ENCODE measurements at places on chromosomes 4 and X.

DNA sequence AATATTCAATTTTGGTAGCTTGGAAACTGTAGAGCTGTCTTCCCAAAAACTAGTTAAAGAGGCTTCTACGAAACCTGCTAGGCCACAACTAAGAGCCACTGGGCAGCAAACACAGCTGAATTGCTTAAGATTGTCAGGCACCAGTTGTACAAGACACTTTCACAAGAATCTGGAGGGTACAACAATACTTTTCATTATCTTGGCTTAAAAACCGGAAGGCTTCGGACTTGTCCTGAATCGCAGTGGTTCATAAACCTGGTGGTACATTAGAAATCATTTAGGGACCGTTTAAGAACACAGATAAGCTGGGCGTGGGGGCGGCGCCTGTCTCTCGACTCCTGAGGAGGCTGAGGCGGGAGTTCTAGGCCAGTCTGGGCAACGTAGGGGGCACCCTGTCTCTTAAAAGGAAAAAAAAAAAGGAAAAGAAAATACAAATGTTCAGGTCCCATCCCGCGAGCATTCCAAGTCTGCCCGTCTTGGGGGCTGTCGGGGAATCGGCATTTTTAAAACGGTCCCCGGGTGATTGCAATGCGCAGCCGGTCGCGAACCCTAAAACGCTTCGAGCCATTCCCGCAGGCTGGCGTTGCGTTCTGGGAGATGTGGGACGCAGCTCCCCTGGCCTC is 763 bp downstream of the PYURF start:
- DNase-seq: peak; percentile 6

- no peak for DNase-seq
Observed at GRCh38 chrX:11423362-11423818, 130.2 kb downstream of the AMELX start.

GRCh38 chrX:41559235-41560052 is 112.3 kb downstream of the NYX start:
- DNase-seq: no peak

DNA sequence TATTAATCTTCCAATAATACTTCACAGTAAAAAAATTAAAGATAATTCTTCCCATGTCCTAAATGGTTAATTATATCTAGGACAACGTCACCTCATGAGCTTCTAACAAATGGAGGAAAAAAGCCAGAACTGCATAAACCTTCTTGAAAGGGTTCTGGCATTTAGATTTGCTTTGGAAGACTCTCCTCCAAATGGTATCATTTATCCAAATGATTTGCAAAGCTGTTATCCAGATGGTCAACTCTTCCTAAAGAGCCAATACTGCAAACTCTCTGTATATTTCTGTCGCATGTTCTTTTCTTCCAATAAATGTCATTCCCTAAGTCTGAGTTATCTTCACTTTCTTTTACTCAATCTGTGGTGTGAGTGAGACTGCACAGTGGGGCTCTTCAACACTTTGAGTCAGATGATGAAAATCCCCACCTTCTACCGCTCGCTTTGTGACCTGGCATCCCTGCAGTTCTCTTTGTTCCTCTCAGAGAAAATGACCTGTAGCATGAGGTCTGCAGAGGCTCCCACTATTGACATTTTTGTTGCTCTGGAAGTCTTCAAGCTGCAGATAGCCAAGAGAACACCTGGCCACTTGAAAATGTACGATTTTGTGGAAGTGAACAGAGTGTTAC is 52.9 kb downstream of the TMEM150C start:
- DNase-seq: no peak

DNA sequence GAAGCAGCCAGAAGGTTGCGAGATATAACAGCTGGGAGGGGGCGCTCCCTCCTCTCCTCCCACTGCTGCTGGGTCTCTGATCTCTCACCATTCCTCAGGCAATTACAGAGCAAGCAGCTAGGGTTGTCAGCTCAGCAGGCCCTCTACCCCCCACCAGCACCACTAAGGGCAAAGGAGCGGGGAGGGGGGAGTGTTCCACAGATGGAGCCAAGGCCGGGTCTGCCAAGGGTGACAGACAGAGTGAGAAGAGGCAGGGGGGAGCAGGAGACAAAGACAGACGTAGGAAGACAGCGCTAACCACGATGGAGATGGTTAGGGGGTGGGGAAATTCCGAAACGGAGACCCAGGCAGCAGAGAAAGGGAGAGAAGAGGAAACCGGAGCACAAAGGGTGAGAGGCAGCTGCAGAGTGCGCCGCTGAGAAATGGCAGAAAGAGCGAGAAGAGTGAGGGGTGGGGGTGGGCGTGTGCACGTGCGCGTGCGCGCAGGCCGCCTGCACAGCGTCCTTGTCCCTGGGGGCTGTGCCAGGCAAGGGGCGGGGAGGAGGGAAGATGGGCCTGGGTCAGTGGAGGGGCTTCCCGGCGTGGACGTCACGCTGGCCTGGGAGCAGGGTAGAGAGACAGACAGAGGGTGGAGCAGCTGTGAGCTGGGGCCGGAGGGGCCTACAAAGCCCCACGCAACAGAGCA is 6.9 kb downstream of the L1CAM start:
- no peak for DNase-seq

- DNase-seq: no peak
Observed at GRCh38 chrX:17828171-17828570, 32.9 kb downstream of the RAI2 start.

DNA sequence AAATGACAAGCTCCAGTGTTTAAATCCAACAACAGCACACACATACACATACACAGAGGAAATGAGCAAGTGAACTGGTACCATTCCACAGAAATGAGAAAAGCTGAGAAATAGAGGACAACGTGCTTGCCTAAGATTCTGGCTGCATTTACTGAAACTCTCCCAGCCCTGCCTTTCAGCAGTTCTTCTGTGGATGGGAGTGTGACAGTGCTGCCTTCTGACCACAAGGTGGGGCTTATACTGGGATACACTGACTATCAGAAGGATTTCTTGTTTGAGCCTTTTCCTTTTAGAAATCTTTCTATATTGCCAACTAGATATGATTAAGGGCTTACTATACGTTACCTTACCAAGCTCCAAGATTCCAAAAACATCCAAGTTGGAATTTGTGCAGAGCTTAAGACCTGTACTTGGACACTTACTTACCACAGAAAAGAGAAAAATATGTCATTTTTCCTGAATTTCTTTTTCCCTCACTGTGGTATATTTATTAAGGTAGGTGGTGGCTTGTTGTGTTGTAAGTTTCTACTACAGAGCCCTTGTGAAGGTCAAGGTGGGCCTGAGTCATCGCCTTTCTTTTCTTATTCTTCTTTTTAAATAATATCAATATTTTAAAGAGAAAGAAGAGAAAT is 10.7 kb upstream of the CXCL8 start:
- no peak for DNase-seq

DNA sequence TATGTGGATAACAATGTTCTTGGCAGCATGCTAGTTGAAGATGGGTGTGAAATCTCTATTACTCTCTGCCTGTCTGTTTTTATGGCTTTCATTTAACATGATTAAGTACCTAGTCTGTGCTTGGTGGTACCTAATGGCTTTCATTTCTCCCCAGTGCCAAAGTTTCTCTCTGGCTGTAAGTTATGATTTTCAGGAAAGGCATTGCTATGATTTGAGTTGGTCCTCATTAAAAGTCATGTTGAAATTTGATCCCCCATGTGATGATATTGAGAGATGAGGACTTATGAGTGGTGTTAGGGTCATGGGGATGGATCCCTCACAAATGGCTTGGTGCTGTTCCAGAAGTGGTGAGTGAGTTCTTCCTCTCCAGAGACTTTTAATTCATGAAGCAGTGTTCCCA is 162.4 kb upstream of the IL15 start:
- DNase-seq: no peak

- no peak for DNase-seq
Observed at GRCh38 chr4:153655002-153655541, 29.0 kb upstream of the TLR2 start.

DNA sequence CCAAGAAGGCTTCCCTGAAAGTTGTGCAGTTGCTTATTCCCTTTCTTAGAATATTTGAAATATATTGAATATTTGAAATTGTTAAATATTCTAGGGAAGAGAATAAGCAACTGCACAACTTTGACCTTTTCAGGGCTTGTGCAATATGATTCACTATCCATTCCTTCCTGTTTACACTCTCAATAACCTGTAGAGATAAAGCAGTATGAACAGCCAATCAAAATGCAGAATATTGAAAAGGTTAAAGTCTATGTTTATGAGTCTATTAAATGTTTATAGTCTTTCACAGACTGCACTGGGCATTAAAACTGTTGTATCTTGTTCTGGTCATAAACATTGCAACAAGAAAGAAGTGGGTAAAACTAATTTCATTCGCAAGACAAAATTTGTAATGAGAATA is 13.8 kb downstream of the POU3F4 start:
- no peak for DNase-seq

DNA sequence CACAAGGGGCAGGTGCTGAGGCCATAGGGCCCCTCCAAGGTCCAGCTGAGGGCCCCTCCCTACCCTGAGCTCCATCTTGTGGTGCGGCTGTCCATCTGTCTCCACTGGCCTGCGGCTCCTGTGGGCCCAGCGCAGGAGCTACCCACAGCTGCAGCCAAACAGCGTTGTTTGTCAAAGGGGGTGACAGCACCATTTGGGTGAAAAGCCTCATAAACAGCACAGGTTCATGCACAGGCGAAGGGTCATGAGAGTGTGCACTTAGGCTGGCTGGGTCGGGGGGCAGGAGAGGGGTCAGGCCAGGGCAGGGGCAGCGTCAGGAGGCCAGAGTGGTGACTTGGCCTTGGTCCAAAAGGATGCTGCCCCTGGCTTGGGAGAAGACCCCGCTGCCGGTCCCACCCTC is 32.3 kb downstream of the BLOC1S4 start:
- DNase-seq: no peak

- no peak for DNase-seq
Observed at GRCh38 chrX:12021698-12022097, 116.6 kb upstream of the FRMPD4 start.

GRCh38 chrX:32894679-32895078 is 316.7 kb downstream of the DMD start:
- no peak for DNase-seq

GRCh38 chr4:119099227-119099810 is 36.3 kb upstream of the MYOZ2 start:
- DNase-seq: no peak

GRCh38 chr4:178387756-178388155 is 945.5 kb upstream of the AGA start:
- DNase-seq: no peak

DNA sequence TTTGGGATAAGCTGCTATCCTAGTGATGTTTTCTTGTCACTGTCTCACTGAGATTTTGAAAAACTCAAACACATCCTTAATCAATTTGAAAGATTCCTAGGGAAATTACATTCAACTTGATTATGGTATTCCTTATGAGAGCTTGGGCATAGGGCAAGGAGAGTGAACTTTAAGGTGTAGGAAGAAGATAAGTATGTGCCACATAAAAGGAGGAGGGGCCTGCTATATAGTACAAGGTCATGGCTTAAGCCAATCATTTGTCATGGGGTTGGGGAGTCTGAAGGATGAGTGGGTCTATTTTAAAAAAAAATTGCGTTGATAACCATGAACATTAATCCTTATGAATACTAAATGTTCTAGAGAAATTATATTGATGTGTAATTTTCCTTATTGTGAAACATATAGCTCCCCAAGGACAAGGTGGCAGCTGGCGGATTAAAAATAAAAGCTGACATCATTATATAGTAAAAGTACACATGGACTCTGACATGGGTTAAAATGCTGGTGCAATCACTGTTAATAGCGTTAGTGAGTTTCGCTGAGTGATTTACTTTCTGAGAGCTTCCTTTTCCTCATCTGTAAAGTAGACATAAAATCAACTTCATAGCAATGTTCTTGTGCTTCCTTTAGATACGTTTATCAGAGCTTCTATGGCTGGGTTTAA is 17.4 kb downstream of the GALNT7 start:
- no peak for DNase-seq

- no peak for DNase-seq
Observed at GRCh38 chrX:21946925-21947641, 6.6 kb downstream of the SMS start.

- DNase-seq: no peak
Observed at GRCh38 chr4:24236532-24236931, 346.7 kb upstream of the PPARGC1A start.

- no peak for DNase-seq
Observed at GRCh38 chr4:138845054-138845453, 170.5 kb upstream of the NOCT start.

DNA sequence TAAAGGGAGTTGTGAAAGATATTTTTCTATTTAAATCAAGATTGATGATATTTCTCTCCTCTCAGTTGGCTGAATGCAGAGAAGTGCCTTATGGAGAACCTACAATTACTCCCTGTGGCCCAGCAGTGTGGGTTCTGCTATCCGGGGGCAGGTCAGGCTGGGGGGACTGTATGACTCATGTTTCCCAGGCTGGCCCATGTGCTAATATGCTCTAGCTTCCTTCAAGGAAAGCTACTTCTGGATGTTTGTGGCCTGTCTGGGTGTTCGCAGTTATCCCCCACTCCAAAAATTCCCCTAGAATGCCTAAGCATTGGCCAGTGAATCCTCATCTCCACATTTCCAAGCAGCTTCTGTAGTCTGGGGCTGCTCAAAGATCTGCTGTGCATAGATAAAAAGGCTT is 58.9 kb upstream of the SPP1 start:
- no peak for DNase-seq

GRCh38 chr4:1841201-1841886 is 14.6 kb downstream of the LETM1 start:
- no peak for DNase-seq

- no peak for DNase-seq
Observed at GRCh38 chr4:97016186-97016907, 1126.9 kb downstream of the STPG2 start.

DNA sequence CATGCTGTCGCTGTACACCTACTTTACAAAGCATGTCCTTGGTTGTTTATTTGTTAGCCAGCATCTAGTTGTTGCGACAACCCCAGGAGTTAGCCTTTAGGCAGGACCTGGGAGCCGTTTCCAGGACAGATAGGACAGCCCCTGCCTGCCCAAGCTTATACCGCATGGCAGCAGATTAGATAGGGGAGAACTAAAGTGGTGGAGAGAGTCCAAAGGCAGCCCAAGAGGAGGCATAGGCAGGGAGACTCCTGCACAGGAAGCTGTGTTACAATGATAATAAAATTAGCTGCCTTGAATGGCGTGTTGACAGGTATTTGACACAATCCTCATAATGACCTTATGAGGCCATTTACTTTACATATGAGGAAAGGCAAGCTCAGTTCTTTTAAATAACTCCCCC is 13.0 kb downstream of the NSDHL start:
- no peak for DNase-seq

DNA sequence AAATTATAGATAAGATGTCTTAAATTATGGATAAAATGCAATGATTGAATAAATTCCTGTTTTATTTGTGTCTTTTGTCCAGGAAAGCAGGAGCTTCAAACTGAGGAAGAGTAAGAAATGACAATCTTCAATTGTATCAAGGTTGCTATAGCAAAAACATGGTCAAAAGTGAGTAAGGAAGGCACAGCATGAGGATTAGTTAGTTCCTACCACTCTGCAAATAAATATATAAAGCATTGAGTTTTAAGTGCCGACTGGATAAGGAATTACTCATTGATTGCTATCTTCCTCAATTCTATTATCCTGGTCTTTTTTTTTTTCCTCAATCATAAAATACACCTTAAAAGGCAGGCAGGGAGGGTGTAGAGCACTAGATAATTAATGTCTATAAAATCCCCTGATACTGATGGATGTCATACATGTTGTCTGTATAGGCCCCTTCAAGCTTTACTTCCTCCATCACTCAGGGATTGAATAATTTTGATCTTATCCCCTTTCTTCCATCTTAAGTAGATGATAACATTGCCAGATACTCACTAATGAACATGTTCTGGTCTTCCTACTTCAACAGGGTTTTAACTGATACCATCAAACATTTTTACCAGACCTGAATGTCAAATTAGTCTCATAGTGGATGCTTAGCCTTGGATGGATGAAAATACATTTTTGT is 86.6 kb downstream of the MID1 start:
- no peak for DNase-seq

Measured in stimulated activated CD4-positive, alpha-beta T cell treated with anti-CD3 and anti-CD28 coated beads, TNF-alpha, amount 100 ng/mL, for 48 hours (primary cell).